ENCODE measurements at places on chromosomes 7 and 10. TPM values are rescaled to one million over a fixed set of nuclear protein-coding genes. Genes with fewer than 3 reads are reported as not detected.

ZNF786 gene
- total RNA-seq = 3.8 TPM

GDF2 gene
- not detected for total RNA-seq

GIMAP4 gene
- total RNA-seq = 49.4 TPM

FAM25G gene
- total RNA-seq = not detected

MARVELD1 gene
- 28.7 TPM for total RNA-seq

PLAC9 gene
- total RNA-seq = 94.2 TPM

OSBPL3 gene
- total RNA-seq = 9.3 TPM

ADCYAP1R1 gene
- 2.5 TPM for total RNA-seq

ATOH7 gene
- total RNA-seq = not detected

- no peak for DNase-seq
Observed at GRCh38 chr7:149450821-149451220, 10.0 kb downstream of the ZNF777 start.

GRCh38 chr7:20343941-20344340 lies 13.2 kb downstream of the ITGB8 start:
- no peak for DNase-seq

- DNase-seq = no peak
Observed at GRCh38 chr7:36762394-36762793, 38.1 kb upstream of the AOAH start.

DNA sequence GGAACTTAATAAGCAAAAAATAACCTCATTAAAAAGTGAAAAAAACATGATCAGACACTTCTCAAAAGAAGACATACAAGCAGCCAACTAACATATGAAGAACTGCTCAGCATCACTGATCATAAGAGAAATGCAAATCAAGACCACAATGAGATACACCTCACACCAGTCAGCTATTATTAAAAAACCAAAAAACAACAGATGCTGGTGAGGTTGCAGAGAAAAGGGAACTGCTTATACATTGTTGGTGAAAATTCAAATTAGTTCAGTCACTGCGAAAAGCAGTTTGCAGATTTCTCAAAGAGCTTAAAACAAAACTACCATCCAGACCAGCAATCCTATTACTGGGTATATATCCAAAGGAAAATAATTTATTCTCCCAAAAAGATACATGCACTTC lies 513.3 kb downstream of the MDFIC start:
- no peak for DNase-seq

DNA sequence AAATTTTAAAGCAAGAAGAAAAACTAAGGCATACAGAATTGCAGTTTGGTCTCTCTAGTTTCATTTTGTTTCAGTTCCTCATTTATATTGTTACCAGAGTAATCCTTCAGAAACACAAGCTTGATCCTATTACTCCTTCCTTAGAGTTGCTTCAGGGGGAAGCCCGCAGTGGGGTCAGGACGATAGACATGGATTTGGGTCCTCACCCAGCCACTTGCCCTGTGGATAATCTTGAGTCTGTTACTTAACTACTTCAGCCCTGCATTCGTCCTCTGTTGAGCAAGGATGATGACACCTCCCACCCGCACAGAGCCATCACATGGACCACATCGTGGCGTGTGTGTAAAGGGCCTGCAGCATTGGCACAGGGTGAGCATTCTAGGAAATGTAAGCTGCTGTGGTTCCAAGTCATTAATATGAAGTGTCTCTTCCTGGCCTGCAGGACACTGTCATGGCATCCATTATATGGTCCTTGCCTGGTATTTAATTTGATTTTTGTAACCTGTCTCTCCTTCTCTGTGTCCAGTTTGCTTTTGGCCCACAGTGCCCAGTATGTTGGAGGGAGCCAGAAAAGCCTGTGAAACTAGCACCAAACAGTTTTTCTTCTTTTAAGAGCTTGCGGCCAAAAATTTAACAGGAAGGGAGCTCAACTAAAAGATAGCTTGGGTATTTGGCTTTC lies 111.2 kb downstream of the EEPD1 start:
- DNase-seq = no peak

DNA sequence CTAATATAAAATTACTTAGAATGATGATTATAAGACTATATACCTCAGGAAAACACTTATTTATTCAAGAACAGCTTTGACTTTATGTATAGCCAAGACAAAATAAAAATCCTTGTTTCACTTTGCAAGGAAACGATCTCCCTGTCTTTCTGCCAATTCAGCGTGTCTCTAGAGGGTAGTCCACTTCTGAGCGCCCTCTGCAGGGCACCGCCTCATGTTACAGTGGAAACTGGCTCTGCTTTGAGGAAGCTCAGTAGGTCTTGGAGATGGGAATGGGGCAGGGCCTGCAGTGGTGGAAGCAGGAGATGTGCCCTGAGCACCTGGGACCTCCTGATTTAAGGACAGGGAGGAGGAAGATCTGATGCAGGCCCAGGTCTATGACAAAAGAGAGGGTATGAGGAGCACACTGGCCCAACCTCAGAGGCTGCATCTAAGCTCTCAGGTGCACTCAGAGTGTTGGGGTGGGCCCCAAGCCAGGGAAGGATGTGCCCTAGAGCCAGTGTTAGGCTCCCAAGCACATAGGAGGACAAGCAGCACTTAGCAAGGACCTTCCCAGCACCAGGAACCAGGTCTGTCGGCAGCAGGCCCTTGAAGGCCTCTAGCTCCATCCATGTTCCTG lies 481.0 kb downstream of the TNS3 start:
- DNase-seq = no peak

DNA sequence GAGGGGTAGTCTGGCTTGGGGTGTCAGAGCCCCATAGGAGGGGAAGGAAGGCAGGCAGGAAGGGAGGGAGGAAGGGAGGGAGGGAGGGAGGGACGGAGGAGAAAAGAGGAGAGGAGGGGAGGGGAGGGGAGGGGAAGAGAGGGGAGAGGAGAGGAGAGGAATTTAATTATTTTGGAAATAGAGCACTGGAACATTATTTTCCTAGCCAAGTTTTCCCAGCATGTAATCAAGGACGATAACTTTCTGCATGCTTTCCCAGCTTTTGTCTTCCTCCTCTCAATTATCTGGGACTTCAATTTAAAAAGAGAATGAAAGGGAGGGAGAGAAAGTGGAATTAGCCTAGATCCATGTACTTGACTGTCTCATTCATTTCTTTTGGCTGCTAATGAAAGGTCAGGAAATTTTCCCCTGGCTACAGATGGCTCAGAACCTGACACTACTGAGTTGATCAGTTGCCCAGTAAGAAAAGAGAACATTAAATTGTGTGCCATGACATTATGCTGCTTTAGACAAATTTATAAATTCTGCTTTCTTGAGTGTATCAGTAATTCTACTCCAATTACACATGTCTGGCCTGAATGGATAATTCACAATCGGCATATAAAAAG lies 148.8 kb downstream of the LRRC4 start:
- DNase-seq = no peak

GRCh38 chr10:34985823-34986222 lies 104.3 kb downstream of the CUL2 start:
- peak; percentile 43 for DNase-seq

GRCh38 chr7:108010377-108010776 lies 7.4 kb upstream of the LAMB1 start:
- no peak for DNase-seq

- DNase-seq = no peak
Observed at GRCh38 chr10:31209478-31209877, 109.5 kb upstream of the ZEB1 start.

GRCh38 chr10:47145290-47145934 lies 154.6 kb upstream of the GDF10 start:
- DNase-seq = no peak

DNA sequence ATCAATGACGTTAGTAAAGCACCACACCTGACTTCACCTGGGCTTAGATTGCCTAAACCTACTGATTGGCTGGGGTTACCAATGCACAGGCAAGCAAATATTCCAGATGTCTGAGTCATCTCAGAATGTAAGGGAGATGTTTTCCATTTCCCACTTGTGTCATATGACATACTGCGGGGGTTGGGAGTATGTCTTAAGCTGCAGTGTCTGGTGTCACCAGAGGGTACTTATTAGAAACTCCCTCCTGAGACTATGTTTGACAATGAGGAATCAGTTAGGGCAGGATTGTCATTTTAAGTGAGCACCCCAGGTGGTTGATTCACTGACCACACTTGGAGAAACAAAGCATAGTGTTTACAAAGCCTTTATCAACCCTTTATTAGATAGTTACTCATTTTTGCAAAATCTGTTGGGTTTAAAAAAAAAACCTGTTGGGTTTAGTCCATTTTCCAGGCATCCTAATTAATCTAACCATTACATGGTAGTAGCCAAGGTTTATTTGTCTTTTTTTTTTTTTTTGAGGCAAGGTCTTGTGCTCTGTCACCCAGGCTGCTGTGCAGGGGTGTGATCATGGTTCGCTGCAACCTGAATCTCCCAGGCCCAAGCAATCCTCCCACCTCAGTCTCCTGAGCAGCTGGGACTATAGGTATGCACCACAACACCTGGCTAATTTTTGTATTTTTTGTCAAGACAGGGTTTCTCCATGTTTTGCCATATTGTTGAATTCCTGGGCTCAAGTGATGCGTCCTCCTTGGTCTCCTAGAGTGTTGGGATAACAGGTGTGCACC lies 72.5 kb downstream of the CDK6 start:
- DNase-seq = no peak

DNA sequence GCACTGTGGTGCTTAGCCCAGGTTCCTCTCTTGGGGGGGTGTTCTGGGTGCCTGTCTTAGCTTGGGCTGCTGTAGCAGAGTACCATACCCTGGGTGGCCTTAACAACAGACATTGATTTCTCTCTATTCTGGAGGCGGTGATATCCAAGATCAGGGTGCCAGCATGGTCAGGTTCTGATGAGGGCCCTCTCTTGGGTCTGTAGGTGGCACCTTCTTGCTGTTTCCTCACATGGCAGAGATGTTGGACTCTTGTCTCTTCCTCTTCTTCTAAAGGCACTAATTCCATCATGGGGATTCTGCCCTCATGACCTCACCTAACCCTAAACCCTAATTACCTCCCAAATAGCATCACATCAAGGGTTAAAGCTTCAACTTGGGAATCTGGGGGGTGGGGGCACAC lies 19.9 kb upstream of the CRHR2 start:
- no peak for DNase-seq

DNA sequence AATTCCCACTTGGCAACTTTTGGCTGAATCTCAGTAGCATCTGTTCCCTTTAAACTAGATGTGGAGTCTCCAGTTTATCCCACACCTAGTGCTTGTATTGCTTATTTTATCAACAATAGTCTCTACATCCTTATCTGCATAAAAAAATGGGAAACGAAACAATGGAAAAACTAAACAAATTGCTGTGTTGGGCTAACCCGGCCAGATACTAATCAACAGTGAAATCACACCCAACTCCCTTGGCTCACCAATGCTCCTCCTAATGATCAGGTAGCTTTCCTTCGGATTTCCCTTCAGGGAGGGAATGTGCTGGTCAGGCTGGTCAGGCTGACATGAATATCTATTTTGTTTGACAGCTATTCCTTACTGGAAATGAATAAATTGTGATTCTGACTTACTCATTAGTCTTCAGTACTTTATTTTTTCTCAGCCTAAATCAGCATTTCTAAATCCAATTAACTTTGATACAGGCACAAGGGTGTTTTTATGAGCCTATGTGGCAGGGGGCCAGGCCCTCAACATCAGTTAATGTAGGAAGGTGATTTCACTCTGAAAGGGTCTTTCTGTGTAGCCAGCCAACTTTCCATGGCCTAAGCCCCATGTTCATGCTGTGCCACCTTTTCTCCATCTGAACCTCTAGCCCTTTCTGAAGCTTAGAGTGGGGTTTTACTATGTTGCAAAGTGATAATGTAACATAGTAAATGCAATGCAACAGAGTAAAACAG lies 170.5 kb upstream of the NPSR1 start:
- no peak for DNase-seq

DNA sequence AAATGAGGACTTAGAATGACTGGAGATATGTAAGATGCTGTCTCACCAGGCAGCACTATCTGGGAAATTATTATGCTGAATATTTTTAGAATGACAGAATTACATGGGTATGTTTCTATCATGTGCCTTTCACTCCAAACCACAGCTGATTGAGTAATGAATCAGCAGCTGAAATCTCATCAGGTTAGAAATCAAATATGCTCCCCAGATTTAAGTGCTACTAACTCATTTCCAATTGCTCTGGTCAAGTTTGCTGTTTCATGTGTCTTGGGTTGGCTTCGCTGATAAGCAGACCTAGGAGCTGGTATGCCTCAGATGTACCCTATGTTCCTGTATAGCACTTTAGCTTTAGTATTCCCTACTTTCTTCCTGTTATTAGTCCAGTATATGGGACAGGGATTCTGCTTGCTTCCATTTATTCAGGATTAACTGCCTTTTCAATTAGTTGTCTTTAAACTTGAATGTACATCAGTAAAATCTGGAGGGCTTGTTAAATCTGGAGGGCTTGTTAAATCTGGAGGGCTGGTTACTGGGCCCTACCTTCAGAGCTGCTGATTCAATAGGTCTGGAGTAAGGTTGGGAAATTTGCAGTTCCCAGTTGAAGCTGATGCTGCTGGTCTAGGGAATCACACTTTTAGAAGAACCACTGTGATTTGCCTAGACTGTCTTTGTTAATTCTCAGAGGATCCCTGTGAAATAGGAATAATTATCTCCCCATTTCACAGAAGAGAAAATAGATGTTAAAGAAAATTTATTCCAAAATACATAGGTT lies 172.9 kb downstream of the DKK1 start:
- no peak for DNase-seq

DNA sequence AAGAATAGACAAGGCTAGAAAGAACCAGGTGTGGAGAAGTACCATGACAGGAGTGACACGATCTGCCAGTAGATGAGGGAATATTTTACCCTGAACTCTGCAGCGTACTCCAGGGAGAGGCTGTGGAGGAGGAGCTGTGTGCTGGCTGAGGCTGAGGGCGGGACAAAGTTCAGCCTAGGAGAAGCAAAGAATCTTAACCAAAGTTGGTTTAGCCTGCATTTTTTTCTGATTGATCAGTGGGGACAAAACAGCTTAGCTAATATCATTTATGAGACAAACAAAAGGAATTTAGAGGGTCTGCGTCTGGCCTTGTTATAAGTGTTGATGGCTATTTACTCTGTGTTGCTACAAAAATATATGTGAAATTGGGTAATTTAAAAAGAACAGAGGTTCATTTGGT lies 5.2 kb upstream of the NPSR1 start:
- DNase-seq = no peak

DNA sequence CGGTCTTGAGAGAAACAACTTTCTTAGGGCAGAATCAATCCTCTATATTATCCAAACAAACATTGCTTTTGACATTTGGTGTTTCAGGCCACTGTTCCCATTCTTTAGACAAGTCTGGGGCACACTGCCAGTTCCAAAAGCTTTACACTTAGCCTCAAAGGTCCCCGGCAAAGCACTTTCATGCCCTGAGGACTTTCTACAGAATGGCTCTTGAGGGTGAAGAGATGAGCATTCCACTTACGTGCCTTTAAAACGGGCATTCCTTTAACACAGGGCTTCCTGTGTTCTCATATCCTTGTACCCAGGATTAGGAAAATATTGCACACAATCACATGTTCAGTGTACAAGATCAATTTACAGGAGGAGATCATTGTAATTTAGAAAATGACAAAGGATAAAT lies 13.1 kb upstream of the TMEM213 start:
- no peak for DNase-seq

Measured in mesenteric fat pad (tissue), 1 donor.